AG08396 (cell line): ENCODE measurements at places on chromosomes 2 and 18.
A peak's percentile ranks its signal among the peaks of the same experiment; 100 is the strongest.

DNA sequence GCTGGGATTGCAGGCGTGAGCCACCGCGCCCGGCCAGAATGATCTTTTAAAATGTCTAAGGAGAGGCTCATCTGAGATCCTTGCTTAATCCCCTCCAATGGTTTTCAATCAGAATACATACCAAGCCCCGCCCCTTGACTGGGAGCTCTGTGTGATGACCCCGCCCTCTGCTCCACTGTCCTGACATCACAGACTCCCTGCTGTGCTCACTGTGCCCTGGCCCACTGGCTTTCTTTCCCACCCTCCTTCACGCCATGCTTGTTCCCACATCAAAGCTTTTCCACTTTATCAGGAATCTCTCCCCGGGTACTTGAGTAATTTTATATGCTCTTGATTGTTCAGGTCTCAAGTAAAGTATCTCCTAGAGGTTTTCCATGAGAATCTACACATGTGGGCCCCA is 762.3 kb upstream of the ID2 start:
- DNase-seq = no peak

GRCh38 chr18:62341473-62341872 is 16.4 kb downstream of the TNFRSF11A start:
- DNase-seq = no peak

DNA sequence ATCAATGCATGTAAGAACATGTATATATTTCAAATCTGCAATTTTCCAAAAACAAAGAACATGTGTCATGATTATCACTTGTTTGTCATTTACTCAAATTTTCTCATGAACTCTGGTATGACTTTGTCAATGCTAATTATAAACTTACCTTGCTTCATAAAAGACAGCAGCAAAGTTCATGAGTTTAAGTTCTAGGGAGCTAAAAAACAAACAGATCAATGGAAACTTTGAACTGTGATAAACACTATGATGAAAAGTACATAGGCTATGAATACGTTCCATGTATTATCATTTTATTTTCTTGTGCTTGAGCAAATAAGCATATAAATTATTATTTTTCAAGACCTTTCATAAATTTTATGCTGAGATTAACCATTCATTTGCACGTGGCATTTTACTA is 940.8 kb downstream of the MBD2 start:
- no peak for DNase-seq

DNA sequence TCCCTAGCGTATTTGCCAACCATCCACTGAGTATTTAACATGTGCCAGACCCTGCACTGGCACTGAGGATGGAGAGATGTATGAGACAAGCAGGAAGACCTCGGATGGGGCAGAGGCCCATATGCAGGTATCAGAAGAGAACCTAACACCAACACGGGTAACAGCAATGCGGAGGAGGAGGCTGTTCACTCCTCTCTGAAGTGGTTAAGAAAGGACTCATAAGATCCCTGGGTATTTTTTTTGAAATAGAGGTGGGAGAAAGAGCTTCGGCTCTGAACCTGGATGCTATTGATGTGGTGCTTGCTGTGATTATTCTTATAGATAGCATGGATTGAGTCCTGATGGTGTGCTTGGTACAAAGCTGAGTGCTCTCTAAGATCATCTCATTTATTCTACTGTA is 418.3 kb downstream of the LPIN1 start:
- no peak for DNase-seq

GRCh38 chr2:239676716-239677452 is 276.1 kb upstream of the HDAC4 start:
- DNase-seq = no peak

- no peak for DNase-seq
These were observed 62.5 kb upstream of the LGALSL start for GRCh38 chr2:64391424-64391823.

DNA sequence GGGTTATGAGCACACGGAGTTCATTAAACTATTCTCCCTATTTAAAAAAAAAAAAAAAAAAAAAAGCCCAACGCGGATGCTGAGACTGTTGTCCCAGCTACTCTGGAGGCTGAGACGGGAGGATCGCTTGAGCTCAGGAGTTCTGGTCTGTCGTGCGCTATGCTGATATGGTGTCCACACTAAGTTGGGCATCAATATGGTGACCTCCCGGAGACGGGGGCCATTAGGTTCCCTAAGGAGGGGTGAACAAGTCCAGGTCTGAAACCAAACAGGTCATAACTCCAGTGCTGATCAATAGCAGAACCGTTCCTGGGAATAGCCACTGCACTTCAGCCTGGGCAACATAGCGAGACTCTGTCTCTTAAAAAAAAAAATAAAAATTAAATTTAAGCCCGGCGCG is 12.9 kb upstream of the ANKRD53 start:
- no peak for DNase-seq

DNA sequence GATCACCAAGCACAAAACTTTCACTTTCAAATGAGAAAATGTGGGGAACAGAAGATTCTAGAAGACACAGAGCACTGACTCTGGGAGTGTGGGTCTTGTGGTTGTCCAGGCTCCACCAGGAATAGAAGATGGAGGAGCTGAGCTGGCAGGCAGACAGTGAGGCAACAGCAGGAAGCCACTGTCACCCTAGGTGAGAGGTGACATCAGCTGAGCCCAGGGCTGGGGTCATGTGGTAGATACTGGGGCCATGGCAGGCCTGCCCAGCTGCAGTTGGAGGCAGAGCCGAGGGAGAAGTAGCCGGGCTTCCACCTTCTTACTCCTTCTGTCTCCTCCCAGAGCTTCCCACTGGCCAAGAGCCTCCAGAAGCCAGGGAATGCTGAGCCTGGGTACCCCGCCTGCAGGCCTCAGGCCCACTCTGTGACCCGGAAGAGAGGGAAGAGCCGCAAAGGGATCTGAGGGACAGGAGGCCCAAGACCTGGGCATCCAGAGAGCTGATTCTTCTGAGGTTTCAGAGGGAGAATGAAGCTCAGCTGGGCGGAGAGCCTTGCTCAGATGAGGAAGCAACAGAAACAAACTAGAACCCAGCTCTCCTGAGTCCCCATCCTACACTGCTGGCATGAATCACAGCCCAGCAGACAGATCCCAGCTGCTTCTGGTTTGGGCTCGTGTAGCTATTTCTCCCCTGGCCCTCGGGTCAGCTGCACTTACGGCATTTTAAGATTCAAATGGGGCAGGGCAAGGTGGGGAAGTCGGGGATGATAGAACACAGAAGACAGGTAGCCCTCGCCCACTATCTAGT is 39.8 kb upstream of the ASAP2 start:
- DNase-seq = no peak

DNA sequence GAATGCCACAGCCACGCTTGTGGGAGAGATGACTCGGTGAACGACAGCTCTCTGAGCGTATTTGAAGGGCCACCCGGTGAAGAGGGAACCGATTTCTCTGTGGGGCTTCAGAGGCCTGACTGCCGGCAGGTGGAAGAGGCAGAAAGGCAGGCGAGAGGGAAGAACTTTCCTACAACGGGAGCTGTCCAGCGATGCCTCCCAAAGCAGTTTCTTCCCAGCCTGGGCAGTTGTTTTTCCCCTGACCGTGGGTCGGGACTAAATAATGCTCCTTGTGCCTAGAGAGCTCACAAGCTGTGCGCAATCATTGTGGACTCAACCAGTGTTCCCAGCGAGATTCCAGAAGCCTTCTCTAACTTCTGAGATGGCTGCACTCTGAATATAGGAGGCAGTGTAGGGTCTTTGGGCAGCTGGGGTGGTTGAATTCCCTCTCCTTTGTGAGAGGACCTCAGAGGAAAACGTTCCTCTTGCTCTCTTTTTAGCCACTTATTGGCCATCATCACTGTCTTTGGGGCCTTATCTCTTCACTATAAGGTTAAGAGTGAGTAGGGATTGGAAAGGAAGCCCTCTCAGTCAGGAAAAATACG is 710 bp downstream of the SEC11C start:
- no peak for DNase-seq

DNA sequence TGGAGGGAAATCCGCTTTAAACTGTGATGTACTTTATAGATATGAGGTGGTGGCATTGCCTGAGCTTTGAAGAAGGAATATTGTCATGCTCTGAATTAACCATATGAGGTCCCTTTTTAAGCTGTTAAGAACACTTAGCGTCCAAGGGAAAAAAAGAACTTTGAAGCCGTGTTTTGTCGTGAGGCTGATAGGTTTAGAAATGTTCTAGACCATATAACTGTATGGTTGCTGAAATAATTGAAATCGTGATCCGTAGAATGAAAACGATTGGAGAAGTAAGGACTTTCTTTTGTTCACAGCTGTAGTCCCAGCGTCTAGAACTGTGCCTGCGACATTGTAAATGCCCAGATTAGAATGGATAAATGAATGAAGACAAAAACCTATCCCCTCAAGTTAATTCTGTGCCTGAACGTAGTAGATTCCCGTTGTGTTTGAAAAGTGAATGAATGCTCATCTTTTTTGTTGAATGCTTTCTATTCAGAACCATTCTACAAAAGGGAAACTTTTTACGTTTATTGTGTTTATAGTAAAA is 1.5 kb downstream of the SMCHD1 start:
- DNase-seq = no peak

DNA sequence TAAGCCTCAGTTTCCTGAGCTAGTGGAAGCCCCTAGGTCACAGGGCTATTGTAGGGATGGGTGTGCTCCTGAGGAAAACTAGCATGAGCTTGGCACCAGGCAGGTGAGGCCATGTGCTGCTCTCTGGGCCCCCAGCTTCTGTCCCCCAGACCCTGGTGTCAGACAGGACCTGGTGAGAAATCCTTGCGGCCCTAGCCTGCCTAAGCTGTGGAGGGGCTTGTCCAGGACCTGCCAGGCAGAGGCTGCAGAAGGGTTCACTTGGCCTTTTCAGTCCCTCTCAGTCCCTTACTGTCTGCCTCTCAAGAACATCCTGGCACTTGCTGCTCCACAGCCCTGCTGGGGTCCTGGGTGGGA is 58.4 kb downstream of the ZFP36L2 start:
- no peak for DNase-seq

DNA sequence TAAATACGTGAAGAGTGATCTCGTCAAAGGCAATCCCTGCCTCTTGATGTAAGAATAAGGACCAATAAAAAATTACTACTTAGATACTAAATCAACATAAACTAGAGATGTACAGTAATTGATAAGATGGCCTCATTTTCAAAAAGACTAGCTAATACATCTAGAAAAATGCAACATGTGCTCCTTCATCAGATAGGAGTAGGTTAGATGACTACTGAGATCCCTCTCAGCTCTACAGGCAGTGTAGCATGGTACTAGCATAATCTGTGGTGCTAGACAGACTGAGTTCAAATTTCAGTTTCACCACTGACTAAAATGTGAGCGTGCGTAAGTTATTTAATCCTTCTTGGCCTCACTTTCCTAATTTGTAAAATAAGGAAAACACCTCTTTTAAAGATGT is 82.6 kb upstream of the FRZB start:
- no peak for DNase-seq

DNA sequence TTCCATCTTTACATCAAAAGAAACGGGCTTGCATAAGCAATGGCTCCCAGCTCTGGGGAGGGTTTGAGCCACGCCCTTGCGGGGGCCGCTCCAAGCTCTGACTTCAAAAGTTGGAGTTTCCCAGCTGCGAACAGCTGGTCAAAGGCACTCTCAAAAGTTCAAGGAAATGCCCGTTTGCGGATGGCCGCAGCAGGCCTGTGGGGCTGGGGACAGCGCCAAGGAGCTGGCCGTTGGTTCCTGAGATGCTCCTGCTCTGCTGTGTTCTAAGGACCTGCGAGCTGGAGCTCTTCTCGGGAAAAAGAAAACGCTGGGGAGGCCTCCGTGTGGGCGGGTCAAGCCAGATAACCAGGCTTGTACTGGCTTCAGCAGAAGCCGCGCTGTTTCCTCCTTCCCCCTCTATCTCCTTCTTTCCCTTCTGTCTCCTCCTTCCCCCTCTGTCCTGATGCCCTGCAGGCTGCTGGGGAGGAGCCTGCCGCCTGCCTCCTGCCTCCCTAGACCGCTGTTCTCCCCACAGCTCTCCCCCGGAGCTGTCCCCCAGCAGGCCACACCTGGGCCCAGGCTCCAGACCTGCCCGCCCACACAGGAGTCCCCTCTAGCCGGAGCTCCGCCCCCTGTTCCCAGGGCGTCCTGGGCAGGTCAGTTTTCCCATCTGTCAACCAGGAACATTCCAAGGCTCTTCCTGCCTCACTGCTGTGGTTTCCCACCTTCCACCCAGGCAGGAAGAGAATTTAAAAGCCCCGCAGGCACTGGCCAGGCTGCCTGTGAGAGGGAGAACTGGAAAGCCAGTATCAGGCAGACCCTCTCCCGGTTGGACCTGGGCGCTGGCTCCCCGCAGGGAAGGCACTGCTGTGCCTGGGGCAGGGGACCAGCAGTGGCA is 14.1 kb downstream of the KLF11 start:
- DNase-seq = peak; percentile 86

DNA sequence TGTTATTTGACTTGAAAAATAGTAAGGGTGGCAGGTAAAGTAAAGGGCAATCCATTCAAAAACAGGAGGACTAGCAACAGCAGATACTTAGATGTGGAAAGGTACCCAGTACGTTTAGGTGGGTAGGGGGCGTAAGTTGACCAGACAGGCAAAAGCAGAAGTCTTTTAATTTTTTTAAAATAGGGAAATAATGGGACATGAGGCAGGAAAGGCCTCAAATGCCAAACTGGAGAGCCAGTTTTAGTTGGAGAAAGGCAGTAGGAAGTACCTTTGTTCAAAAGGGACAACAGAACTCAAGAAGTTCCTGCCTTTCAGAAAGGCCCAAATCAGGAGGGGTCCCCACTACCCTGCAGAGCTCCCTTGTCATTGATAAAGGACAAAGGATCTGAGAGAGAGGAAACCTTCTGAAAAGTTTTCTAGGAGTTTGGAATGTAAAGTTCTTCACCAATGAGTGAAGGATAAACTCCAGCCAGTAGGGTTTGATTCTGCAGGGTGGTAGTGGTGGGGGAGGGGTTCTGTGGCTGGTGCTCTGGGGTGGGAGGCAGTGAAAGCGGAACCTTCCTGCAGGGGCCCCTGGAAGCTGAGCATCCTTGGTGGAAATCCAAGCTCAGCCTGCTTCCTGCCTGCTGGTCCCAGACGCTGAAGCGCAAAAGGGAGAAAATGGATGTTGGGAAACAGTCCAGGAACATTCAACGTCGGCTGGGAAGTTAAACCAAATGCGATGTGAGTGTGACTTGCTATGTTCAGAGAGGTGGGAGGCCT is 40.1 kb downstream of the TMEM17 start:
- DNase-seq = no peak

GRCh38 chr18:70128271-70128670 is 77.2 kb downstream of the RTTN start:
- no peak for DNase-seq

GRCh38 chr2:26640331-26640745 is 828 bp downstream of the CIB4 start:
- peak; percentile 68 for DNase-seq

DNA sequence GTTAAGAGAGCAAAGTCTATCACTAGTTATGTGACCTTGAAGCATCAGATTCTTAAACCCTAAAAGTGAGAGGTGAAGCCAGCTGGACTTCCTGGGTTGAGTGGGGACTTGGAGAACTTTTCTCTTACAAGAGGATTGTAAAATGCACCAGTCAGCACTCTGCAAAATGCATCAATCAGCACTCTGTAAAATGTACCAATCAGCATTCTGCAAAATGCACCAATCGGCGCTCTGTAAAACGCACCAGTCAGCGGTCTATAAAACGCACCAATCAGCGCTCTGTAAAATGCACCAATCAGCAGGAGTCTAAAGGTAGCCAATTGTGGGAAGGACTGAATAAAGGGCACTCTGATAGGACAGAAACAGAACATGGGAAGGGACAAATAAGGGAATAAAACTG is 291.6 kb upstream of the FAM98A start:
- no peak for DNase-seq

GRCh38 chr2:76946631-76947145 is 575.5 kb downstream of the LRRTM4 start:
- no peak for DNase-seq
